ENCODE measurements at places on chromosomes 12 and 14.

GRCh38 chr14:94115631-94116030 is 5.1 kb downstream of the IFI27 start:
- no peak for DNase-seq

GRCh38 chr14:71113376-71113775 is 206.1 kb downstream of the PCNX1 start:
- no peak for DNase-seq

- DNase-seq: no peak
Measured at GRCh38 chr14:40494483-40494882, 1062.2 kb upstream of the FBXO33 start.

DNA sequence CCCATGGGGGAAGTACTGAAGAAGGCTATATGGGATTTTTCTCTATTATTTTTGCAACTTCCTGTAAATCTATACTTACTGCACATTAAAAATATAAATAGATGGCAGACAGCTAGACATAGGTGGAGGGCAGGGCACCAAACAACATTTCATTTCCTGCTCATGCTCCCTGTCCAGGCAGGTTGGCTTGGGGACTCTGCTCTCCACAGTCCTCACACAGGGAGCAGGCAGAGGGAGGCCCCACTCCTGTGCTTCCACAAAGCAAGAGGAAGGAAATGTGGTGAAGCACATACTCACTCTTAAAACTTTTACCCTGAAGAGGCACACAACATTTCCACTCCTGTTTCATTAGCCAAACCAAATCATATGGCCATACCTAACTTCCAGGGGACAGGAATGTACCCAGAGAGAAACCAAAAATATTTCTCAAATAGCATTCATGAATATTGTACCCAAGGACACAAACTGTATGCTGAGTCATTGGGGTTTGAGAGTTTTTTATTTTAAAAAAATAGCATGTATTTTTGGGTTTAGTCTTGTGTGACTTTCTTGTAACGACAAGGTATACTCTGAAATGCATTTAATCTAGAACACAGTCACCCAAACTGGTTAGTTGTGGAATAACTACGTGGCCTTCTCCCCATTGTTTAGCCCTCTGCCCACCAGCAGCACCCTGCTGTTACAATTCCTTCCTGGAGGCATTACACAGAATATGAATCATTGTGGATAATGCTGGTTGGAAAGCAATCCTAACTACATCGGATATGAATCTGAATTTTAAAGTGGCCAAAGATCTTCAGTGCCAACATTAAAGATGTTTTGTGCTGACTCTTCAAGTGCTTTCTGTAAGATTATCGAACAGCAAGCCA is 40.9 kb downstream of the RTN1 start:
- peak; percentile 32 for DNase-seq

- no peak for DNase-seq
Measured at GRCh38 chr14:71467361-71467811, 464.8 kb upstream of the RGS6 start.

DNA sequence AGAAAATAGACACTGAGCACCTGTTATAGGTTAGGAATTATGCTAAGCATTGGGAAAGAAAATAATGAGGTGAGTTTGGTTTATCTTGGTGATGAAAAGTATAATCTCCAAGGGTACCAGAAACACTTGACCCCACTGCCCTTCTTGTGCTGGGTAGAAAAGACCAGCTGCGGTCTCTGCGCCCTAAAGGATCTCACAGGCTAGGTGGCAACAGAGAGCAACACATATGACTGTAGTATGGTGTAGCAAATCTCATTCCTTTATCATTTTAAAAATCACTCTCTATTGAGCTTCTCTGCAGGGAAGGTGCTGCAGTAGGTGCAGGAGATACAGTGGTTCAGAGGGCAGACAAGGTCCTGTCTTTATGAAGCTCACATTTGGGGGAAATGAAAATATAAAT is 26.1 kb downstream of the NRXN3 start:
- DNase-seq: no peak

- no peak for DNase-seq
Measured at GRCh38 chr14:105941226-105942166, 415.1 kb downstream of the TMEM121 start.

- no peak for DNase-seq
Measured at GRCh38 chr12:25433024-25433423, 120.1 kb downstream of the LMNTD1 start.

DNA sequence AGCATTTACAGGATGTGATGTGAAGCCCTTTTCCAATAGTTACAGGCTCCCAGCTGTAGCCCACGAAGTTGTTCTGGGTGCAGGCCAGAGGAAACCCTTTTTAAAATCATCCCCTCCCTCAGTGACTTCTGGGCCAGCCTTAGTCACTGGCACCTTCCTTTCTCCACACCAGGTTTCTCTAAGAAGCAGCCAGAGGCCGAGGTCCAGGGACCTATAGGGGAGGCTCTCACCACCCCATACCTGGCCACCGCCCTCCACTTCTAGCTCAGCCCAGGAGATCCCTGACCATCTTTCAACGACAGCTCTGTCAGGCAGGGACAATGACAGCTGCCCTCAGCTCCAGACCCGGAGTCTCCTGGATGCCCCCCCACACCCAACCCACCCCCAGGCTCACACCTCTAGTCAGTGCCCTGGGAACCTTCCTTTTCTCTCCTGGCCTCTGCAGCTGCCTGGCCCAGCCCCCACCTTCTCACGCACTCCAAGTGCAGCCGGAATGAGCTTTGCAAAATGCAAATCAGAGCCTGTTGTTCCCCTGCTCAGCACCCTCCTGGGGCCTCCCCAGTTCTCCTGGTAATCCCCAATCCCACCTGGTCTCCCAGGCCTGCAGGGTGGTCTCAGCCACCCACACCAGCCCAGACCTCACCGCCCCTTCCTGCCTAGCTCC is 46.7 kb downstream of the TESC start:
- DNase-seq: no peak

DNA sequence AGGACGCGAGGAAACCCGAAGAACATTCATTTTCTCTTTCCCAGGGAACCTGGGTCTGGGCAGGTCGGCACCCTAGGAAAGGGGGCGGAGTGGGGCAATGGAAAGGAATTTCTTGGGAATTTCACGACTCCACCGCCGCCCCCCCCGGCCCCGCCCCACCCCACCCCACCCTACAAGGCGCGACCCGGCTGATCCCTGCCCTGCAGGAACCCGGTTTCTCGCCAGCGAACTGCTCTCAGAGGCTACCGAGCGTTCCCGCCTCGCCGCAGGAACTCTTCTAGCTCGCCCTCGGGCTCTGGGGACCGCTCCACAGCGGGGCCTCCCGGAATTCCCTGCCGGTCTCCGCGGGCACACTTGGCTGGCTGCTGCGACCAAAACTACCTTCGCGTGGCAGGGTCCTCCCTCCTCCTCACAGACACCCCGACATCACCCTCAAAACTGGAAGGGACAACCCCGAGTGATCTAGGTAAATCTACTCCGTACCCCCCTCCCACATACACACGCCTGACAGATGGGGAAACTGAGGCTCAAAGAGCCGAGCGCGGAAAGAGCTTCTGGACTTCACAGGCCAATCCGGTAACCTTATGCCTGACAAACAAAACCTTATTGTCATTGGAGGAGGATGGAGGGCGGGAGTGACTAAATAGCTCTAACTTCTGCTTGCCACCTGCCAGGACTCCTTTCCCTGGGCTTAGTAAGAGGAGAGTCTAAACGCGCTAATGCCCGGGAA is 785 bp upstream of the ACTN1 start:
- no peak for DNase-seq

DNA sequence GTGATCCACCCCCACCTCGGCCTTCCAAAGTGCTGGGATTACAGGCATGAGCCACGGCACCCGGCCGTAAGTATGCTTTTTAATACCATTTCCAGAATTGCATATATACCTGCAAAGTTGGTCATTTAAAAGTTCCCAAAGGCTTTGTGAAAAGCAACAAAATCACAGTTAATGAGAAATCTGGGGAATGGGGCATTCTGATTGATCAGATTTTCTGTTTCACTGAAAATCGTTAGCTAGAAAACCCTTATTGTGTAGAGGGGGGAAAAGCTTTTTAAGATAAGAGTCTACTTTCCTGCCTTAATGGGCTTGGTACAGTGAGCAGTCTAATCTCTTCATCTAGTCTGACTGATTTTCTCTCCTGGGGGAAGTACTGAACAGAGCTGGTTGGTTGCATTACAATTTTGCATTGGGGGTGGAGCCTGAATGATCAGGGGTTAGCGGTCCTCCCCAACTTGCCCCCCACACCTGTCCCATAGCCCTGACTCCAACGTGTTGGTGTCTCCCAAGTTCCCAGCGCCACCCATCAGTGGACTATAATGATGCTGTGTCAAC is 23.8 kb downstream of the IL31 start:
- no peak for DNase-seq

DNA sequence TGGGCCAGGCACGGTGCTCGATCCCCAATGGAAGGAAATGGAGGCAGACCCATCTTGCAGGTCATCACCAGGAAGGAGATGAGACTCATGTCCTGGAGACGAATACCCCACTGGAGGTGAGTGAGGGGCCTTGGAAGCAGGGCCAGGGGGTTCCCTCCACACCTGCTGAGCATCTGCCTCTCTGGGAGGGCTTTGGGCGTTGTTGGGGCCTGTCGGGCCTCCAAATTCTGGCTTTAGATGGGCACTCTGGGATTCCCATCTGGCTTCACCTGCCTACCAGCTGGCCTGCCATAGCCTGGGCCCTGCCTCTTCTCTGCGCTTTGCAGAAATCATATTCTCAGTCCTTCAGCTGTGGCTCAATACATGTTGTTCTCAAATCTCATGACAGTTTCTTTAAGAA is 13.9 kb downstream of the RTL1 start:
- no peak for DNase-seq

- DNase-seq: no peak
Measured at GRCh38 chr14:33103966-33104365, 165.3 kb downstream of the NPAS3 start.

- DNase-seq: no peak
Measured at GRCh38 chr12:131984334-131984733, 34.6 kb downstream of the EP400 start.

GRCh38 chr14:41457393-41457792 is 149.3 kb upstream of the LRFN5 start:
- no peak for DNase-seq

DNA sequence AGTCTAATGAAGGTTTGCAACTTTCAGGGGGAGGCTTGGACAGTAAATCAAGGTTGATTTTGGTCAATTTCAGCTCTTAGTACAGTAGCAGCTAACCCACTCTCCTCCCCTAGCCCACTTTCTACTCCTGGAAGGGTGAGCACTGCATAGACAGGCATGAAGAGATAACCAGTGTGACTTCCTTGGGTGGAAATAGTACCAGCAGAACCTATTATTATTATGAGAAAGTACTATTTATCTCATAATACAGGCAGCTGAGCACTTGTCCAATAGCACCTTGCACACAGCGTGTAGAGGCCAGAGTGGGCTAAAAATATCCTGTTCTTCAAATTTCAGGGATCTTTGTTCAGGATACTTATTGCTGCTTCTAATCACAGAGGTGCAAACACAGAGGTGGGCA is 96.2 kb upstream of the FKBP4 start:
- DNase-seq: no peak

- DNase-seq: no peak
Measured at GRCh38 chr12:122060081-122060501, 18.5 kb upstream of the MLXIP start.

GRCh38 chr14:101873991-101874390 is 90.4 kb upstream of the DYNC1H1 start:
- DNase-seq: no peak

DNA sequence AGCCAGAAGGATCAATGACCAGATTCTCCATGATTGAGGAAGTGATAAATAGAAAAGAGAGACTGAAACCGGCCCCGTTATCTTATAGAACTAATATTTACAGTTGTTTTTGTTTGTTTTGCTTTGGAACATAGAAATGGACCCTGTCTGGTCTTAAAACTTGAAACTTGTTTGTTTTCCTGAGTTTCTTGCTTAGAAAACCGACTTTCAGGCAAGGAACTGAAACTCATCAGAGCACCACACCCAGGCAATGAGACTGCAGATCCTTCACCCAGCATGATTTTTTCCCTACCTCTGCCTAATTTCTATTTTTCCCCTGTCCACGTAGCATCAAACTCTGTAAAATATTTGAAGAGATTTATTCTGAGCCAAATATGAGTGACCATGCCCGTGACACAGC is 10.6 kb upstream of the CLEC12A start:
- no peak for DNase-seq

DNA sequence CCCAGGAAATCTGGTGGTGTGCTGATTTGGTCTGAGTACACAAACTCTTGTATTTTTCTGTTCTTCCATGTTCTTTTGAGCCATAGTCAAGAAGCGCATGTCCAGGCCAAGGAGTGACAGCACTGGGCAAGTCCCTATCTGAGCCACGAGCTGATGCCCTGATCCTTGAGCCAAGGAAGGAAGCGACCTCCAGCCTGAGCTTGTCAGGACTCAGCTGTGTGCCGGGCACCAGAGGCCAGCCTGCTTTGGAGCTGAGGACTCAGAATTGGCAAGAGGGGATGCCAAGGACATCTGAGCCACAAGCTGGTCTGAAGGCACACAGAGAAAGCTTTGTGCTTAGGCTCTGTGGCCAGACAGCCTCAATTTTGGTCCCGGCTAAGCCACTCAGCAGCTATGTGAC is 52.6 kb downstream of the GALNT16 start:
- no peak for DNase-seq

GRCh38 chr12:101703487-101703886 is 6.0 kb downstream of the CHPT1 start:
- DNase-seq: no peak

DNA sequence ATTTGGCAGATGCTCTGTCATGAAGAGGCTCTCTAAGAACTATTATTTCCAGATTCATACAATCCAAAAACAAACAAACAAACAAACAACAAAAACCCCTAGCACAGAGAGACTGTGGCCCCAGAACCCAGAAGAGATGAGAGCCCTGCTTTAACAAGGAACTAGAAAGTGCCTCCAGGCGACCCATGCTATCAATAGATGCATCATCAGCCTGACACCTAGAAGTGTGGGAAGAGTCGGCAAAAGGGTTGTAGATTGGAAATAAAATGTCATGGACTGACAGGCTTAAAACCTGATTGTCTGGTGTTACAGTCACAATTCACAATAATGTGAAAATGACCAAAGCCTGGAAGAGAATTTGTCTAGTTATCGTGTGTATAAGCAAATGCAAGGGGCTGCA is 50.6 kb upstream of the FLRT2 start:
- DNase-seq: no peak

DNA sequence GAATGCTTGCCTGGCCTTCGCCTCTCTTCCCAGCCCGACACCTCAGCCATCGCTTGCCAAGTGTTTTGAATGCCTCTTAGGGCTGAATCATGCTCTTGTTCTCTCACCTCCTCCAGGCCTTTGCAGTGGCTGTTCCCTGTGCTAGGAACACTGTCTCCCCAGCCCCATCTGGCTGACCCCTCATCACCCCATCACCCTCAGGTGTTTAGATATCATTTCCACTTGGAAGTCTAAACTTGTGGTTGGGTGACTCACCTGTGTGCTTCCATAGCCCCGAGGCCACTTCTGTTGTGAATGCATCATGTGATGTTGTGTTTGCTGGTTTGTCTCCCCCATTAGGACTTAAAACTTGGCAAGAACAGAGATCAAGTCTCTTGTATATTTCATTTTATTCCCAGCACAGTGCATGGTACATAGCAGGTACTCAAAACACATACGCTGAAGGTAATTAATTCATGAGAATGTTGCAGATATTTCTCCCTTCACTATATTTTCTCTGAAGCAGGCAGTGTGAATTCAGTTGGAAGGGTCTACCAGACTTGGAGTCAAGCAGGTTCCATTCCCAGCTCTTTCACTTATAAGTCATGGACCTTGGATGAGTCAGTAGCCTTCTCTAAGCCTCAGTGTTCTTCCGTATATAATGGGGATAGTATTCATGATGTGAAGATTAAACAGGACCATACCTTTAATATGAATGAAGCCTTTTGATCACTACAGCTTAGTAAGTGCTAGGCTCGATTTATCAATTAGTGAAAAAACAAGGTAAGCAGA is 67.8 kb downstream of the HRK start:
- DNase-seq: no peak
